ENCODE measurements at places on chromosomes 11 and 22. TPM values are rescaled to one million over a fixed set of nuclear protein-coding genes. Genes with fewer than 3 reads are reported as not detected.

The MUC5AC gene
- total RNA-seq, result under 0.01 TPM

The RNF214 gene
- 16.2 TPM for total RNA-seq

The JHY gene
- total RNA-seq, result 1.8 TPM

The PRR33 gene
- total RNA-seq, result 0.20 TPM
